ENCODE measurements at places on chromosomes 7 and 10.

DNA sequence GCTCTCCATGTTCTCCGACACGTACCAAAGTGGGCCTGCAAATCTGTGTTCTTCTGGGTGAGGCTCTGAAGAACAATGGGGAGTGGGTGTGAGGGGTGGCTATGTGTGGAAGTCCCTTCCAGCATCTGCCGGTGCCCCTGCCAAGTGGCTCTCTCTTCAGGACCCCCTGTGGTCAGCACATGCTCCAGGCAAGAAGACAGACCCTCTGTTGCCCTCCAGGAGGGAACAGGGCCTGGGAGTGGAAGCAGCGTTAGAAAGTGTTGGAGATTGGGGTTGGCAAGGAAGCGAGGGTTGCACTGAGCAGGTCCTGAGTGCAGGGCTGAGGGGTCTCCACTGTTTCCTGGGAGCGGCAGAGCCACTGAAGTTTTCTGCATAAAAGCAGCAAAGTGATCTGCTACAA lies 60.5 kb downstream of the EMX2 start:
- DNase-seq = no peak

- no peak for DNase-seq
Observed at GRCh38 chr7:157537056-157537455, 200.3 kb downstream of the DNAJB6 start.

- DNase-seq = no peak
Observed at GRCh38 chr10:112195224-112195623, 11.7 kb upstream of the GPAM start.

- DNase-seq = no peak
Observed at GRCh38 chr7:157676456-157677255, 339.9 kb downstream of the DNAJB6 start.

- no peak for DNase-seq
Observed at GRCh38 chr7:105246256-105246655, 142.5 kb downstream of the SRPK2 start.

- no peak for DNase-seq
Observed at GRCh38 chr7:125122173-125122572, 192.5 kb upstream of the POT1 start.

DNA sequence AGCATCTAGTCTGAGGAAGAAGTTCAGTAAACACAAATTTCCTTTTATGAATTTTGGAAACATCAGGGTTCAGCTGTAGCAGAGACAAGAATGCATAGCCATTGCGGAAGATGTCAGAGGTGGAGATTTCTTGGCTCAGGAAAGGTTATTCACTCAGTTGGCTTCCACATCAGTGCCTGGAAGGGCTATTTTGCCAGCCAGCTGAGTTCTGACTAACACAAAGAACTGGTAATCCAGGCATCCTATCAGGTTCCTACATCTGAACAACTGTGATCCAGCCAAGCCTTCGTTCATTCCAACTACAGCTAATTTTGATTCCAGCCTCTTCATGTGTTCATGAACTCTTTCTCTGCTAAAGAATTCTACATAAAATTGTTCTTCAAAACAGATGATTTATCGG lies 965.6 kb downstream of the XPNPEP1 start:
- DNase-seq = no peak

DNA sequence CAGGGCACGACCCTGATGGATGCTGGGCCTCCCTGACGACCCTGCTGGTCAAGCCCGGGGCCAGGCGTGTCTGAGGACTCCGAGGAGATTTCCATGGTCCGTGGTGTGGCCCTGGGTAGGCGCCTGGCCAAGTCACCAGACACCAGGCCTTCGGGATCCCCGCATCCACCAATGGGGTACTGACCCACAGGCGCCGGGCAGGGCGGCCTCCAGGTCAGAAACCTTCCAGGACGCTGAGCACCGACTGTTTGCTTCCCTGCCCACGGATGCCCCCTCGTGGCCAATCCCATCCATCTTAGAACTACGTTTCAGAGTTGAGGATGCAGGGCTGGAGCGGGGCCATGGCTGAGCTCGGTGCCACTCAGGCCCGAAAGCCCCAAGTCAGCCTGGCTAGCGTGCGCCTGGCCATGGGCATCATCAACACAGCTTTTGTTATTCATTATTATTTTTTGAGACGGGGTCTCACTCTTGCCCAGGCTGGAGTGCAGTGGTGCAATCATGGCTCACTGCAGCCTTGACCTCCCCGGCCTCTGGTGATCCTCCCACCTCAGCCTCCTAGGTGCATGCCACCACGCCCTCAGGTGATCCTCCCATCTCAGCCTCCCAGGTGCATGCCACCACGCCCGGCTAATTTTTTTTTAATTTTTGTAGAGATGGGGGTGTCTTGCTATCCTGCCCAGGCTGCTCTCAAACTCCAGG lies 7.1 kb upstream of the AMZ1 start:
- peak; percentile 35 for DNase-seq

GRCh38 chr10:131310551-131311401 lies 745 bp downstream of the TCERG1L start:
- DNase-seq = no peak

DNA sequence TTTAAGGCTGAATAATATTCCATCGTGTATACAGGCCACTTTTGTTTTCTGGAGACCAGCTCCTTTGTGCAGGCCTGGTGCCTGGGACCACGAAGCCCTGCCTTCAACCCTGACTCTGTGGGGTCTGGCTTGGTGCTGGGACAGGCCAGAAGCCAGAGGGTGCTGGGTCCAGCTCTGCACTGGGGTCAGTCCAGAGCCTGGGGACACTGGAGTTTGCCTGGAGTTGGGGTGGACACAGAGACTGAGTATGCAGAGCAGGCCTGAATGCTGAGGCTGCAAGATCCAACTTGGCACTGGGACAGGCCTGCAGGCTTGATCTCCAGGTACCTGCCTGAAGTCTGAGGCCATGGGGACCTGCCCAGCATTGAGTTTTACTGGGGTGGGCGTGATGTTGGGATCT lies 558.8 kb upstream of the CNTNAP2 start:
- DNase-seq = no peak

- DNase-seq = no peak
Observed at GRCh38 chr10:77219046-77219445, 418.6 kb downstream of the KCNMA1 start.
